Lower lobe of right lung (tissue), 2 donors: ENCODE measurements at places on chromosomes 13 and 19. TPM values are rescaled to one million over a fixed set of nuclear protein-coding genes. Genes with fewer than 3 reads are reported as not detected.

MYADM gene
- 126 TPM for total RNA-seq

ANGPTL4 gene
- 11.0 TPM for total RNA-seq

FARSA gene
- total RNA-seq: 44.4 TPM

GNG7 gene
- total RNA-seq: 6.2 TPM

DNA sequence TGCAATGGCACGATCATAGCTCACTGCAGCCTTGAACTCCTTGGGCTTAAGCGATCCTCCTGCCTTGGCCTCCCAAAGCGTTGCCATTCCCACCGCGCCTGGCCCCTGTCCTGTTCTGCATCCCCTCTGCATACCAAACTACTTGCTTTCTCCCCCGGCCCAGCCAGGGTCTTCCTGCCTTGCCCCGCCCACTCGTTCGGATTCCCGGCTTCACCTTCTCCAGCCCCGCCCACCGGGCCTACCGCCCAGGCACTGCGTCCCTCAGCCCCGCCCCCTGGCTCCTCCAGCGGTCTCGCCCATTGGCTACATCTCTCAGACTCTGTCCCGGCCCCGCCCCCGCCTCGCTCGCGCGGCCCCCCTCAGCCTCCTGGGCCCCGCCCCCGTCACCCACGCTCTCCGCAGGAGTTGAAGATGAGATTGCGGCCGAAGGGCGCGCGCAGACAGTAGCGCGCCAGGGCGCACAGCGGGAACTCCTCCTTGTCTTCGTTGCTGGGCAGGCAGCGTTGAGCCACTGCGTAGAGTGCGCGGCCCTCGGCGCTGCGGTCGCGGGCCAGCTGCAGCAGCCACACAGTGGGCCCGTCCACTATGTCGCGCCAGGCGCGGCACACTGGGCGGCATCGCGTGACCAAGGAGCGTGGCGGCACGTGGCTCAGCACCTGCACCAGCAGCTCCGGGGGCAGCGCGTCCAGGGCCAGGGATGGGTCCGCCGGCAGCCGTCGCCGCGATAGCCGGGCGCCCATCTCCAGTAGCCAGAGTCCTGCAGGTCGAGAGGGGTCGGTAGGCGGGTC is 19.0 kb downstream of the MRPS12 start:
- H3K27ac ChIP-seq: no peak overlapping the region
- H3K36me3 ChIP-seq: peaks cover 7% of the 10 kb centered on the region
- peak; percentile 94 for DNase-seq
- H3K4me1 ChIP-seq: peaks cover 11% of the 10 kb centered on the region

ZNF571 gene
- 4.8 TPM for total RNA-seq

URAD gene
- not detected for total RNA-seq

DNA sequence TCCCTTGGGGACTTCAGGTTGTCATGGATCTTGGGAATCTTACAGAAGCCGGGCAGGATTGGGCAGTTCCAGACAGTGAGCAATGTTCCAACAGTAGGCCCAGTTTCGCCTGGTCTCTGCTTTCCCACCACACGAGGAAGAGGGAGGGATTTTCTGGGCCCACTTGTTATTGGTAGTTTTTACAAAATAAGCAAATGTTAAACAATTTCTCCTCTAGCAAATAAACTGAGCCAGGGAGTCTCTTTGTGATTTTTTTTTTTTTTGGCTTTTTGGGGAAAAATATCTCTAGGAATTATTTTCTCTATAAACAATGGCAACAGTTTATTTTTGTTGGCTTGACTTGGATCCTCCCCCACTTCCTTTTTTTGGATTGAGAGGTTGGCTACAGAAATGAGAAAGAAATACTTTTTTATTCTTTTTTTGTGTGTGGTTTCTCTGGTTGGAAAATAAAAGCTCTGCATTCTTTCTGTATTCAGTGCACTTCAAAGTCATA is 89.3 kb downstream of the TM9SF2 start:
- H3K27ac ChIP-seq: no peak overlapping the region
- H3K4me1 ChIP-seq: peaks cover 10% of the 10 kb centered on the region
- H3K4me3 ChIP-seq: no peak overlapping the region
- H3K36me3 ChIP-seq: no peaks in the 10 kb centered on the region
- DNase-seq: no peak

GRCh38 chr13:108595436-108596274 is 33.8 kb upstream of the MYO16 start:
- no peak for DNase-seq
- H3K4me1 ChIP-seq: no peaks in the 10 kb centered on the region
- no peaks in the 10 kb centered on the region for H3K27me3 ChIP-seq
- H3K4me3 ChIP-seq: no peak overlapping the region
- H3K36me3 ChIP-seq: no peaks in the 10 kb centered on the region

DNA sequence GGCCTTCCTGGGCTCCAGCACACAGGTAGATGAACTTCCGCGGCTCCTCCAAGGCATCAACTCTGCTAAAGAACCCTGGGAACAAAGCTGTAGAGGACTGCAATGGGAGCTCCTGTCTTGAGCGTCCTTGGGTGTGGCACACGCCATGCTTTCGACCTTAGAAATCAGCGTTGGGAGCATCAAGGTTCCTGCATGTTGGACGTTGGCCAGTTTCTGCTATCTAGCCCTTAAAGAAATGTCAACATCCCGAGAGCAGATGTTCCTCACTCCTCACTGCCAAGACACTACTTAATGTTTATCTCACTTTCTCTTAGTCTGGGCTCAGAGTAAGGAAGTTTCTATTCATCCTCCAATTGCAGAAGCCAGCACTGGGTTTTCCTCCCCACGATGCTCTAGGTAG is 70.6 kb upstream of the MEDAG start:
- no peak overlapping the region for H3K4me3 ChIP-seq
- no peaks in the 10 kb centered on the region for H3K4me1 ChIP-seq
- peaks cover 7% of the 10 kb centered on the region for H3K27me3 ChIP-seq
- no peaks in the 10 kb centered on the region for H3K36me3 ChIP-seq

DNA sequence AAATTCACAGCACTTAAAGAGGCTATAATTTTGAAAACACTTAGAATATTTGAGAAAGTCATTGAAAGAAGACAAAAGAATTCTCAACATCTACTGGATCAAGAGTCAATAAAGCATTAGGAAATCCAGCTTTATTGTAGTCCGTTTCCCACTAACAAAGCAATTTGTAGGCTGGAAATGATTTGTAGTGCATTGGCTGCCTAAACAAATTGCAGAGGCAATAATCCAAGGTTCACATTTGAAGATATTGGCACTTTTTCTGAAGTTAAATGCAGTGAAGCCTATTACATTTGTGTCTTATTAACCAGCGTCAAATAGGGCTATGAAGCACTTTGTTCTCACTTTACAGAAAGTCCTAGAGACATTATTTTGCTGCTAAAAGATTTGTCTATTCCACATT is 848.1 kb upstream of the SLITRK1 start:
- H3K27me3 ChIP-seq: no peaks in the 10 kb centered on the region
- no peak overlapping the region for H3K27ac ChIP-seq
- H3K4me3 ChIP-seq: no peak overlapping the region
- H3K36me3 ChIP-seq: no peaks in the 10 kb centered on the region
- H3K4me1 ChIP-seq: no peaks in the 10 kb centered on the region

DNA sequence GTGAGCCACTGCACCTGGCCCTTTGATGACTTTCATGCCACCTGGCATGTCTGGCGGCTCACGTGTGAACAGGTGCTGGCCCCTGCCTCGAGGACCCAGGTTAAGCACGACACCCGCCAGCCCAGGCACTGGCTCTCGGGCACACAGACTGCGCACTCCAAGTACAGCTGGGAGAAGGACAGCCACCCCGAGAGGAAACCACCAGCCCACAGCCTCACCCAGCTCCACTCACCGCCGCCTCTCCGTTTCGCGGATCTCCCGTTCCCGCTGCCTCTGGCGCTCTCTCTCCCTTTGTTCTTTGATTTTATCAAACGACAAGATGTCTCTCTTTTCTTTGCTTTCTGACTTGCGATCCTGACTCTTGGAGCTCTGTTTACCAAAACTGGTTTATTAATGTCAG is 27.4 kb upstream of the TINCR start:
- no peak overlapping the region for H3K4me3 ChIP-seq
- no peak for DNase-seq
- no peaks in the 10 kb centered on the region for H3K27me3 ChIP-seq
- H3K4me1 ChIP-seq: no peaks in the 10 kb centered on the region
- H3K36me3 ChIP-seq: peaks cover 100% of the 10 kb centered on the region
- H3K27ac ChIP-seq: no peak overlapping the region

ANKRD24 gene
- 1.9 TPM for total RNA-seq

HSPBP1 gene
- total RNA-seq: 23.9 TPM

DNA sequence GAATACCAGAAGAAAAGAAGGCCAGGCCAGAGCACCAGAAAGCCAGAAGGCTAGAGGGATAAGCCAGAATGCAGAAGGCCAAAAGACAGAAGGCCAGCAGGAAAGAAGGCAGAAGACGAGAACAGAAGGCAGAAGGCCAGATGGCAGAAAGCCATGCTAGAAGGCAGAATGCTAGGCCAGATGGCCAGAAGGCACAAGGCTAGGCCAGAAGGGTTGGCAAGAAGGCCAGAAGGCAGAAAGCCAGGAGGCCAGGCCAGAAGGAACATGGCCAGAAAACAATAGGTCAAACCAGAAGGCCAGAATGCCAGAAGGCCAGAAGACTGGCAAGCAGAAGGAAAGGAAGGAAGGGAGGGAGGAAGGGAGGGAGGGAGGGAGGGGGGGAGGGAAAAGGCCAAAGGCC is 188.8 kb downstream of the TUBA3C start:
- H3K27me3 ChIP-seq: no peaks in the 10 kb centered on the region
- H3K4me1 ChIP-seq: no peaks in the 10 kb centered on the region
- no peak for DNase-seq
- H3K4me3 ChIP-seq: no peak overlapping the region
- H3K36me3 ChIP-seq: no peaks in the 10 kb centered on the region

VSIG10L gene
- 3.2 TPM for total RNA-seq

ZNF44 gene
- 12.8 TPM for total RNA-seq
